ENCODE measurements at places on chromosomes 12 and 14.

GRCh38 chr12:76031081-76031413, 529 bp downstream of the PHLDA1 start:
- DNase-seq, result no peak

GRCh38 chr12:4829161-4829792, 80.4 kb upstream of the KCNA1 start:
- peak; percentile 45 for DNase-seq

DNA sequence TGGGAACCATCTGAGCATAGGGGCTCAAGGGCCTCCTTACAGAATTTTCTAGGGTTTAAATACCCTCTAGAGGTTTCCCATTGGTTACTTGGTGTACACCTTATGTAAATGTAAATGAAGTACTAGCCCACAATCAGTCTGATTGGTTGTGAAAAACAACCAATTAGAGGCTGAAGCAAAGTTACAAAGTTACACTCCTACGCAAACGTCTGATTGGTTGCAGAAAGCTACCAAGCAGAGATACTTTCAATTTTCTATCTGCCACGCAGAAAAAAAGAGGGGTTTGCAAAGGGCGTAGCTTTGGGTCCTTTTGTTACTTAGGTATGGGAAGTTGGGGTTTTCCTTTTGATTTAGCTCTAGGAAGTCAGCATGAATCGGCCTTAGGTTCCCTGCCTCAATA, 1.8 kb upstream of the TMEM19 start:
- no peak for DNase-seq

GRCh38 chr14:39467889-39468524, 35.8 kb upstream of the FBXO33 start:
- no peak for DNase-seq
